NCI-H1417 treated with DMSO at 0.1 percent for 48 hours (cell line): ENCODE measurements at places on chromosomes 1 and 21.

- no peak for DNase-seq
These were observed 38.7 kb downstream of the PHC2 start for GRCh38 chr1:33392206-33392605.

- DNase-seq: no peak
These were observed 674.5 kb downstream of the MATN1 start for GRCh38 chr1:30048905-30049304.

DNA sequence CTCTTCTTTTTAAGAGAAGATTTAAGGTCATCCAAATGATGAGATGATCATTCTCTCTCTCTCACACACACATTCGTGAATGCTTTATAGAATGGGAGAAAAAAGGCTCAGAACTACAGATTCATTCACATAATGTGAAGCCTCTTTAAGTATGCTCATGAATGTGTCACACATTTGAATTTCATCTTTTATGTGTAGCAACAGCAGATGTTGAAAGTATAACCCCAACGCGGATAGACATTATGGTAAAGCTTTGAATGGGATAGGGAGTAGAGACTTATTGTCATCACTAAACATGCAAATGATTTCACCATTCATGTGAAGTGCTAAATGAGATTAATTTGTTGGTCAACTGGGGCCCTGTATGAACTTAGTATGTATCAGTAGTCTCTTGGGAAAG is 15.7 kb upstream of the PKN2 start:
- no peak for DNase-seq

GRCh38 chr1:51928896-51929295 is 50.4 kb upstream of the NRDC start:
- DNase-seq: no peak

GRCh38 chr1:51927029-51927428 is 48.5 kb upstream of the NRDC start:
- DNase-seq: no peak

- no peak for DNase-seq
These were observed 242.5 kb upstream of the AJAP1 start for GRCh38 chr1:4411862-4412261.

DNA sequence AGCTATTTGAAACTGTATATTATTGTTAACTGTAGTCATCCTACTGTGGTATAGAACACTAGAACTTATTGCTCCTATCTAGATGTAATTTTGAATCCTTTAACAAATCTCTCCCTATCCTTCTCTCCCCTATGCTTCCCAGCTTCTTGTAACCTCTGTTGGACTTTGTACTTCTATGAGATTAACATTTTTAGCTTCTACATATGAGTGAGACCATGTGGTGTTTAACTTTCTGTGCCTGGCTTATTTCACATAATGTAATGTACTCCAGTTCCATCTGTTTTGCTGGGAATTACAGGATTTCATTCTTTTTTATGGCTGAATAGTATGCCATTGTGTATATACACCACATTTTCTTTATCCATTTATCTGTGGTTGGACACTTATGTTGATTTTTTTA is 64.5 kb upstream of the KIAA1614 start:
- no peak for DNase-seq

DNA sequence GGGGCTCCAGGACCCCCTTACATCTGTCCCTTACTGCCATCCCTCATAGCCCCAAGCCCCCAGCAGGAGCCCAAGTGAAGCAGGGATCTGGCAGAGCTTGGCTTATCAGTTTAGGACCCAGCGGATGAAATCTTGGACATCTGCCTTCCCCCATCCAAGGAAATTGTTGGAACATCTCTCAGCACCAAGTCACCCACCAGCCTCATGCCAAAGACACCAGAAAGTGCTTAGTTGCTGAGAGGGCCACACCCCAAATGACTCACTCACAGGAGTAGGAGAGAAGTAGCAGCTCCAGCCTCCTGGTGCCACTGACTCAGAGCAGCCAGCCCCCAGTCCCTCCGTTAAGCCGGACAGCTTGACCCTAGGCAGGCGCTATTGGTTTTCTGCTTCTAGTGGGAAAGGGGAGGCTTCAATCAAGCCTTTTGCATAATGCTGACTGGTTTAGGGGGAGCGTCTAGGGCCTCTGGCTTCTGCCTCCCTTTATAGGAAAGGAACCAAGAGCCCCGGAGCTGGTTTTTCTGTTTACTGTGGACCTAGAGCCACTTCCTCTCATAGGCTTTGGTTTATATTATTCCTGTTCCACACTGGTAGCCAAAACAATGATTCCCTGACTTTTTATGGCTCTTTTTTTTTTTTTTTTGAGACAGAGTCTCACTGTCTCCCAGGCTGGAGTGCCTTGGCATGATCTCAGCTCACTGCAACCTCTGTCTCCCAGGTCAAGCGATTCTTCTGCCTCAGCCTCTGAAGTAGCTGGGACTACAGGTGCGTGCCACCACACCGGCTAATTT is 114.2 kb upstream of the IPO9 start:
- no peak for DNase-seq

- no peak for DNase-seq
These were observed 163.4 kb upstream of the USP24 start for GRCh38 chr1:55378582-55378981.

DNA sequence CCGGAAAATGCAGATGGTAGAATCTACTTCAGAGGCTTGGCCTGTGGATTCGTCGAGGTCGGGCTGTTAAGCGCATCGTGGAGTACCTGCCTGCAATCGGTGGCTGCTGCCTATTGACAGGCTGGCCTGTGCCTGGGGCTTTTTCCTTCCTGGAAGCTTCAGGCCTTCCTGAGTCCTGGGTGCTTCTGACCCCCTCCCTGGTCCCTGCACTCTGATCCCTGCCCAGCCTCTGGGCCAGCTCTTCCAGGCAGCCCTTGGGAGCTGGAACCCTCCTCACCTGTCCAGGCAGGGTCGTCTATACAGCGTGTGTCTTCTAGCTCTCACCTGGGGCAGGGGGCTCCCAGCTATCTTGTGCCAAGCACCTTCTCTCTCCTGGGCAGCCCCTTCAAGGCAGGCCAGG is 40.0 kb upstream of the TNFRSF1B start:
- DNase-seq: no peak

DNA sequence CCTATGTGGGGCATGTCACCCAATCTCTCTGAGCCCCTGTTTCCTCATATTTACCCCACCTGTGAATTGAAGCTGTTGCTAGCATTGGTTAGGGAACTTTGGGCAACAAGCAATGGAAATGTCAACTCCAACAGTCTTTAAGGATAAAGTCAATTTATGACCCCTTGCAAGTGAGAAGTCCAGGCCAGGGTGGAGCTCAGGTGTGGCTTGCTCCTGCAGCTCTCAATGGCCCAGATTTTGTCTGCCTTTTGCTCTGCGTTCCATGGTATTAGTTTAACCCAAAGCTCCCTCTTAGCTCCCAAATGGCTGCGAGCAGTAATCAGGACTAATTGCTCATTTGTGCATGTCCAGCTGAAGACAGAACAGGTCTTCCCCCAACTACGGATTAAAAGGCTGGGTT is 70.4 kb upstream of the ABCG1 start:
- no peak for DNase-seq

DNA sequence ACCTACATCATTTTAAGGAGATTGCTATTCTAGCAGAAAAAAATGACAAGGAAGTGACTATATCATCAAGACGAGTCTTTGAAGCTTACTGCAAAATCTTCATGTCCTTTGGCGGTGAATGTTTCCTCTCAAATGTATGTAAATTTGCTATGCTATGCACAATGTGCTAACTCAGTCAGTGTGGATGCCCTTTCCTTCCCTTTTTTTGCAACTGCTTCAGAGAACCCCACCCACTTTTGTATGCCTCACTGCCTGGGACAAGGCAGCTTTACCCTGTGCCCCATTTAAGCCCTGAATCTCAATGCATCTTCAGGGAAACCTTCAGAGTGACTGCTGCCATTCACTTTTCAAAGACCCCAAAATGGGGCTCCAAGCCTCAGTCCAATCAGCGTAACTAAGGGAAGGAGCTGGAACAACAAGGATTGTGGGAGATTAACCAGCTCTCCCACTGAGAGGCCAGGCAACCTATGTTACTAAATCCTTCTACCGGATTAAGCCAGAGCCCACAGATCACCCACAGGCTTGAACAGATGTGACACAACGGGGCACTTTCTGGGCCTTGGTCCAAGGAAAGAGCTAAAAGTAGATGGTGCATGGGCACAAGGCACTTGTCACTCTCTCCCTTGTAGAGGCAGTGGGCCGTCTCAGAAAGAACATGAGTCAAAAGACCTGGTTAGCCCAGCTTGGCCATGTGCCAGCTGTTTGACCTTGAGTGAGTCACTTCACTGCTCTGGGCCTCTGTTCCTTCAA is 154.4 kb downstream of the PLPP3 start:
- DNase-seq: no peak

DNA sequence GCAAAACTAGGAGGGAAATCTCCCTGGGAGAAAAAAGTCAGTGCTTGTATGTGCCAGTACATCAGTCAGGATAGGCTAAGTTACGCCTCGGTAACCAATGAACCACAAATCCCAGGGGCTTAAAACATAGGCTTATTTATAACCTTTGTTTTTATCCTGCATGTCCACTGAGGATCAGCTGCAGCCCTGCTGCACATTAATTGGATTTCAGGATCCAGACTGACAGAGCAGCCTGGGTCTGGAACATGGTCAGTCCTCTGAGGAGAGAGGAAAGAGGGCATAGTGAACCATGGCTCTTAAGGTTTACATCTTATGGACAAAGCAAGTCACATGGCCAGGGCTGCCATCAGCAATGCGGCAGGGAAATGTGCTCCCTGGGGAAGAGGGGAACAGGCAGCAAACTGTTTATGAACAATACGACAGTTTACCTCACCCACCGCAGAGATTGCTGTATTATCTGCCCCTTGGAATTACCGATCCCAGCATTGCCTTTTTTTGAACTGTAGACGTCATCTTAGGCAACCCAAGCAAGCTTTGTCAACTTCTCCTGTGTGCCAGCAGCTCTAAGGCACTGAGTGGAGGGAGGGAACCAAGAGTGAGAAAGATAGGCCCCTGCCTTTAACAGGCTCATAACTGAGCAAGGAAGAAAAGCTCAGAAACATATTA is 9.1 kb upstream of the SPRR4 start:
- no peak for DNase-seq

DNA sequence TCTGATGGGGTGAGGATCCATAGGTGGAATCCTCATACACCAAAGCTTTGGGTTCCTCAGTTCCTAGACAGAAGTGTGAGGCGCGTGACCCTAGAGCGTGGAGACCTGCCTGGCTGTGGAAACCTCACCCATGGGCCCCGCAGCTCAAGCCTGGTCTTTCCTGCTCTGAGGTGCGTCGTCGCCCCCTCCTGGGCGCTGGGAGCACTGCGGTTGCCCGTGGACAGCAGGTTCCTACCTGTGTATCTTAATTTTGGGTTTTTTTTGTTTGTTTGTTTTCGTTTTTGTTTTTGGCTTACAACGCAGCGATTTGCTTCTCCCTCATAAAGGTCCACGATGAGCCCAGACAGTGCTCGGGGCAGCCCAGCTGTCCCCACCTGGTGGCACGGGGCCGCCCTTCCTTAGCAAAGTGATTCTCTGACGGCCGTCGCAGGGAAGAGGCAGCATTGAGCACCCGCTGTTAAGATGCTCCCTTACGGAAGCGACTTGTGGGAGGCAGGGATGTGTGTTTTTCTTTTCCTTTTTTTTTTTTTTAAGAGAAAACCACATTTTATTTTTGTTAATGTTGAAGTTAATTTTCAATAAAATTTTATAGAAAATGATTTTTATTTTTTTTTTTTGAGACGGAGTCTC is 36.5 kb upstream of the TRAPPC10 start:
- peak; percentile 7 for DNase-seq
